ENCODE measurements at places on chromosomes 6 and 20.

GRCh38 chr6:28758046-28758817 lies 165.6 kb downstream of the TRIM27 start:
- no peak for DNase-seq

- DNase-seq: no peak
These were observed 472.9 kb upstream of the ZNF337 start for GRCh38 chr20:26169506-26169905.

- DNase-seq: no peak
These were observed 117.0 kb downstream of the HIVEP2 start for GRCh38 chr6:142827991-142828390.

GRCh38 chr20:46438156-46438750 lies 31.8 kb upstream of the ELMO2 start:
- DNase-seq: no peak

DNA sequence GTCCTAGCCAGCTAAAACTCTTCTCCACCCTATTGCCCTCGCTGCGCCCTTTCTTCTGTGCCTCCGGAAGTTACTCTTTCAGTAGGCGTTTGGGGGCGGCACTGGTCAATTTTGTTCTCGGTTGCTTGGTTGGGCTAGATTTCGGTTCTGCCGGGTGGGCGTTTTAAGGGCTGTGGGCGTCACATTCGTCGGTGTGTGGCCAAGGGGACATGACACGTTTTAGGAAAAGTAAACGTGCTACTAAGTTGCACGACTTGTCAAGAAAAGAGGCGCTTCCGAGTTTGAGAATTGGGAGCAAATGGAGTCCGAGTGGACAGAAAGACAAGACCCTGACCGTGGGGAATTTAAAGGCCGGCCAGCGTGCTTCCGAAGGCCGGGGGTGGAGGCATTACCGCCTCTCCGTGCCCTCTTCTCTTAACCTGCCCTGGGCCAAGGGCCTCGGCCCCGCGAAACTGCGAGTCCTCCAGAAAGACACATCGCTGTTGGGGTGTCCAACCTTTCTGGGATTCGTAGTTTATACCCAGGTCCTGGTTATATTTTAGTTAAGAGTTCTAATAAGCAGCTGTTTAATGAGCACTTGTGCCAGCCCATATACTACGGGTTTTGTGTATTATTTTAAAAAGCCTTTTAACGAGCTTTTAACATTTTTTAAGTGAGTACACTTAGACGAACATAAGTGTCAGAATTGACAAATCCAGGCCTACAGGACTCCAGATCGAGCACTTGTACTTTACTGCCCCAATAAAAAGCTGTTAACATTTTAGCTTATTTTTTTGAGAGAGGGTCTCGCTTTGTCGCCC lies 664 bp upstream of the BAG6 start:
- DNase-seq: peak; percentile 88

- DNase-seq: no peak
These were observed 27.3 kb downstream of the WRNIP1 start for GRCh38 chr6:2792330-2793110.

DNA sequence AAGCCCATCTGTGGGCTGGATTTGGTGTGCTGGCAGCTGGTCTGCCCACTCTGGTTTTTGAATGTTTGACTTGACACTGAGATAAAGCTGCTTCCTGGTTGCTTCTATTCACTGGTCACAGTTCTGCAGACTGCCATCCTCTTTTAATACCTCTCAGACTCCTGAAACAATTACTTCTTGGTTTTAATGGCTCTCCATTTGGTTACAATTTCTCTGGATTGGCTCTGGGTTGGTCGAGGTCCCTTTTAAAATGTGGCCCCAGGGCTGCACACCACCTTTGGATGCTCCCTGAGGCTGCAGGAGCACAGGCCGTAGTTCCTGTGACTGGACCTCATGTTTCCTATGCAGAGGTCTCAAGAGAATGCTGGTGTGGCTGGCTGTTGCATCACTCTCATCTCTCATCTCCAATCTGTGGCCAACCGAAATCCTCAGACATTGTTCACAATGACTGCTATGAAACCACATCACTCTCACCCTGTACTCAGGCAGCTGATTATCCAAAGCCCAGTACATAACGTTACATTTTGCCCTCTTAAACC lies 98.5 kb downstream of the INSM1 start:
- DNase-seq: no peak

DNA sequence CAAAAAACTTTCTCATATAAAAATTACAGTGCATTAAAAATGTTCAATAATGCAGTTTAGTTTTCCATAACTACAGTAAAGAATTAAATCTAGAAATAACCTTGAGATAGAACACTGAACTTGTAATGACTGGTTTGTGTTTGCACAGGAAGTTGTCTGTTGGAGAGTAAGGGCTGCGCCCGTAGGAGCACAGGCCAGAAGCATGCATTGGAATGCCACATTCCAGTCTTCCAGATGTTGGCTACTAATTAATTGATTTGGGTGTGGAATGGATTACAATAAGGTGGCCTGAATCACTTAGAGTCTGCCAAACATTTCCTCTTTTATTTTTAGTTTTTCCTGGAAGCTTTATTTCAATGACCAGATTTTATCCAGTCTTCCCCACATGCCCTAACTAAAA lies 582.6 kb upstream of the MMS22L start:
- no peak for DNase-seq

GRCh38 chr6:145763742-145764141 lies 28.4 kb upstream of the EPM2A start:
- no peak for DNase-seq

GRCh38 chr6:143176090-143177021 lies 115.7 kb downstream of the AIG1 start:
- DNase-seq: no peak

DNA sequence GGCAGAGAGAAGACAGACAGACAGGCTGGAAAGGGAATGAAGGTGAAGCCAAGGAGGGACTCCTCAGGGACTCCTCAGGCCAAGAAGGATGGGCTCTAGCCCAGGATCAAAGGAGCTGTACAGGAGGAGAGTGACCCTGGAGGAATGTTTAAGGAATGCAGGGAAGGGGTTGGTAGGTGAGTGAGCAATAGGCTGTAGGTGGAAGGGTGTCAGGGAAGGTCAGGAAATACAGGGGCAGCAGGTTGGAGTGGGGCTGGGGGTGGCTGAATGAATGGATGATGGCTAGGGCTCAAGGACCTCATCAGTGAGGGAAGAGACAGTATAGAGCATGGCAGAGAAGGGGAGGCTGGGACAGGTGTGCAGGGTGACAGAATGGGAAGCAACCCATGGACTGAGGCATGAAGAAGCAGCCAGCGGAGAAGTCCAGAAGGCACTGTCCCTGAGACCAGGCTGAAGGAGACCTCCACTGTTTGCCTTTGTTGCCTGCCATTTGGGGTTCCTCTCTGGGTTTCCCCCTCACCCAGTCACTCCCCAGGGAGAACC lies 13.2 kb downstream of the SYNGAP1 start:
- DNase-seq: no peak

GRCh38 chr20:35344354-35344837 lies 52.2 kb upstream of the FAM83C start:
- DNase-seq: peak; percentile 56

- DNase-seq: no peak
These were observed 112.3 kb upstream of the PRSS16 start for GRCh38 chr6:27135087-27135657.

DNA sequence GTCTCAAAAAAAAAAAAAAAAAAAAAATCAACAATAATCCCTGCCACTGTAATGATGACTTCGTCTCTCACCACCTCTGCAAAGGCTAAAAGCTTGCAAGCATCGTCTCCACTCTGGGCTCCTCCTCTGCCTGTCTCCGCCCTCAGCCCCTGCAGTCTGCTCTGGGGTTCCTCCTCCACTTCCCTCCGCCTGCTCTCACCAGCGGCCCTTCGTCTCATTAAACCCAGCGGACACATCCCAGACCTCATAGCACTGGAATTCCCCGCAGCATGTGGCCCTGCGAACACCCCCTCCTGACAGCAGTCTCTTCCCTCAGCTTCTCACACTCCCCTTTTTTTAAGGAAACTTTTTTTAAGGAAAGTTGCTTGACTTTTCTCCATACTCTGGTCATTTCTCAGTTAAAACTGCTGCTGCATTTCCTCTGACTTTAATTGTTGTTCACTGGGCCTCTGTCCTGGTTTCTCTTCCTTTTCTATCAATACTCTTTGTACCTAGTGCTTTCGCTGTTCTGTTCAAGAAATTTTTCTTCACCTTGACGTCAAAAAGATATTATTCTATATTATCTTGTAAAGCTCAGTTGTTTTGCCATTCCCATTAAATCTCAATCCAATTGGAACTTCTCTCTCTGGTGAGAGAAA lies 70.9 kb upstream of the PLEKHG1 start:
- DNase-seq: no peak

DNA sequence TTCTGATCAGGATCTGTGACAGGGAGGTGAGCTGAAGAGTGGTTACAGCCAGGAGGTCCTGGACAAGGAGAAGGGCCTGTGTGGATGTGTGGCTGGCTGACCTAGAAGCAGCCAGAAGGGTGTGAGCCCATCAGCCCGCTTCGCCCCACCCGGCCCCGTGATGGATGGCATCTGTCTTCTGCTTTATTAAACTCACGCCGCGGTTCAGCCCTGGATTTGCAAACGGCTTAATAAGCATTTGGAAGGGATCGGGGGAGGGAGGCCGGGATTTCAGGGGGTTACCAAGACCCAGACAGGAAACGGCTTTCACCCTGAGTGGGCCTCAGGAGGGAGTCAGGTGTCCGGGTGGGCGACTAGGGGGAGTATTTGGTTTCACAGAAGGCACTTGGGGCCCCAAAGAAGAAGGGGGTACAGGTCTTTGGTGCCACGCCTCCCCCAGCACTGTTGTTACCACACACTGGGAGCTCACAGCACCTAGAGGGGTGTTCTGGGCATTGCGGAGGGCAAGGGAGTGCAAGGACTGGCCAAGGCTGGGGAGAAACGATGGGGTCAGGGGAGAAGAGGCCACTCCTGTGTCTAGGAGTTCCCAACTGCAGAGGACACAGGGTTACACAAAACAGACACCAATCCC lies 53.8 kb upstream of the FOXP4 start:
- no peak for DNase-seq

DNA sequence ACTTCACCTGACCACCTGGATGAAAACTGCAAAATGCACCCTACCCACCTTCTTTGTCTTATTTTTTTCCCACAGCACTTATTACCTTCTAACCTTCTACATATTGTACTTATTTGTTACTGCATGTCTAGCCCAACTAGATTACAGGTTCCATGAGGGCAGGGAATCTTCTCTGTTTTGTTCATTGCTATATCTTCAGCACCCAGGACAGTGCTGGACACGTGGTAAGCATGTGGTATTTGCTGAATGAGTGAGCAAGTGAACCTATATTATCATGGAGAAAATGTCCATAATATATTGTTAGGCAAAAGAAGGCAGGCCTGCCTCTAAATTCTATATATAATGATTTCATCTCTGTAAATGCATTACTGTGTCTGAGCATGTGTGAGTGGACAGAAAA lies 107.0 kb downstream of the TRERF1 start:
- DNase-seq: no peak

GRCh38 chr20:11544029-11544678 lies 373.5 kb upstream of the BTBD3 start:
- no peak for DNase-seq

GRCh38 chr20:8547968-8548588 lies 416.0 kb downstream of the PLCB1 start:
- DNase-seq: no peak

DNA sequence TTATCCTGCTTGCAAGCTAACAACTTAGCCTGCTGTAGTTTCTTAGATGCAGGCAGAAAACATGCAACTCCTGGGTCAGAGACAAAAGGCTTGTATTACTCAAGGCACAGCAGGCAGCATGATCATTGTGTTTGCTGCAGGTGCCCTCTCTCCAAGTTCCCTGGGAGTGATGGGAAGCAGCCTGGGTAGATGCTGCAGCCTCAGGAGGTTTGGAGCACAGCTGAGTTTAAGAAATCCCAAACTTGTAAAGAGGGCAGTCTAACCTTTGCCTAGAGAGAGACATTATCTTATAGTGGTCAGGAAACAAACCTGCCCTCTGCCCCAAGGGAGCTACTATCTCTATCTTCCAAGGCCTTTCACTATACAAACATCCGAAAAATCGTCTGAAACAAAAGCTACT lies 61.1 kb downstream of the PFDN4 start:
- DNase-seq: no peak

GRCh38 chr20:46482864-46483263 lies 30.5 kb downstream of the ZNF334 start:
- DNase-seq: no peak

- DNase-seq: peak; percentile 49
These were observed at the start of gene BEND6 for GRCh38 chr6:56954403-56955170. BEND6 (plus strand) TSS chr6:56955107; CDS start chr6:56981811, 26,704 bp downstream.

GRCh38 chr20:48820649-48820973 lies 7.2 kb downstream of the PREX1 start:
- no peak for DNase-seq

DNA sequence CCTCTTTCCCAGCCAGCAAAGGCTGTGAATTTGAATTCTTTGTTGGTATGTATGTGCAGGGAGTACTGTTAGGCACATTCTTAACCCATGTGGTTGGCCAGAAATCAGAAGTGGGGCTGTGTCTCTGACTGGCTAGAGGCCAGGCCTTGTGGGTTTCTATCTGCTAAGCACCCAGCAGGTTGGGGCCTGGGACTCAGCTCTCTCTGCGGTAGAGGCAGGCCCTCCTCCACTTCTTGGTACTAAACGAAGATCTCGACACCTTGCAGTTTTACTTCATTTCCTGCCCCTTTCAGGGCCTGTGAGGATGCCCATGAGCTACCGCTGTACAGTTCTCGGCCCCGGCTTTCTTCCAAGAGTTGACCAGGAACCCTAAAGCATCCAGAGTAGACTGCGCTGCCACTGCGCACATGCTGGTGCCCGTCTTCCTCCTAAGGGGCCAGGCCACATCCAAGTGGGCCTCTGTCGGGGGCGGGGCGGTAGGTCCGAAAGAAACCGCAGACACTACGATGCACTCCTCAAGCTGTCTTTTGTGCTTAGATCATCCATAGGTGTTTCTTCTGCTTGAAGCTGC lies 51.1 kb downstream of the TCP11 start:
- DNase-seq: no peak

GRCh38 chr20:5969348-5969935 lies 19.0 kb downstream of the MCM8 start:
- no peak for DNase-seq

GRCh38 chr20:47355489-47356219 lies 845 bp downstream of the ZMYND8 start:
- peak; percentile 13 for DNase-seq

DNA sequence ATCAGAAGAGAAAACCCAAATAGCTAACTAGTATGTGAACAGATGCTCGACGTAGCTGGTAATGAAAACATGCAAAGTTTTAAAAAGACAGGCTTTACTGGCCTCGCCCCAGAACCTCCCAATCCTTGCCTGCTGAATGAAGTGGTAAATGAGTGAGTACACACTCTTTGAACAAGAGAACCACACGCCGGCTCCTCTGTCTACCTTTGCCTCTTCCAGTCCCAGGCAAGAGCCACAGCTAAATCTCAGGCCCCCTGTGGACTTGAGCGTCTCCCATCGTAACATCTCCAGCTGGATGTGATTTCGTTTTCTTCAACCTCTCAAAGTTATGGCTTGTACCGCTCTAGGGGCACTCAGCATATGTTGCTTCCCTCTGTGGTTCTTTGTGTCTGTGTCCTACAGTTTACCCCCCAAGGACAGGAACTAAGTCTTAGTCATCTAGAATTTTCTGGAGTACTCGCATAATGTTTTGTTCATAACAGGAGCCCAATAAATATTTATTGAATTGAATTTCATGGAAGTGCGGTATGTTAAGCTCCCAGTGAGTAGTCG lies 153.2 kb upstream of the TAB2 start:
- DNase-seq: no peak

GRCh38 chr6:134882426-134883038 lies 67.4 kb downstream of the ALDH8A1 start:
- DNase-seq: peak; percentile 56

Measured in lower lobe of right lung (tissue), 2 donors.